Islet precursor cell (in vitro differentiated cells): ENCODE measurements at places on chromosomes 6 and 20.
A peak's percentile ranks its signal among the peaks of the same experiment; 100 is the strongest.

DNA sequence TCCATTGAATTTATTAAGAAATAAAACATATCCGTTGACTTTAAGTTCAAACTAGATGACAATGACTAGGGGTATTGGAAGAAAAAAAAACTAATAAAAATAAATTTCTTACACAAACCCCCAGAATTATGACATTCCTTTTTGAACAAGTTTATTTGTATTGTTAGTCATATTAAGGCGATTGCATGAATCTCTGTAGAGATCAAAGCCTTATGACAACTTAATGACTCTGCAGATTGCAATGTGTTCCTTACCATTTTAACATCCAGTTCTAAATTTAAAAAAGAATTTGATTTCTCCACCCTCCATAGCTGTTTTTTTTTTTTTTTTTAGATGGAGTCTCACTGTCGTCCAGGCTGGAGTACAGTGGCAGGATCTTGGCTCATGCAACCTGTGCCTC lies 189.8 kb upstream of the CEP162 start:
- no peak for DNase-seq

- no peak for DNase-seq
These were observed 726.6 kb downstream of the RFPL4B start for GRCh38 chr6:113073611-113074191.

- no peak for DNase-seq
These were observed 1608.8 kb downstream of the GRIK2 start for GRCh38 chr6:103002282-103002681.

GRCh38 chr6:159590835-159591234 lies 102.2 kb downstream of the SOD2 start:
- DNase-seq, result no peak

DNA sequence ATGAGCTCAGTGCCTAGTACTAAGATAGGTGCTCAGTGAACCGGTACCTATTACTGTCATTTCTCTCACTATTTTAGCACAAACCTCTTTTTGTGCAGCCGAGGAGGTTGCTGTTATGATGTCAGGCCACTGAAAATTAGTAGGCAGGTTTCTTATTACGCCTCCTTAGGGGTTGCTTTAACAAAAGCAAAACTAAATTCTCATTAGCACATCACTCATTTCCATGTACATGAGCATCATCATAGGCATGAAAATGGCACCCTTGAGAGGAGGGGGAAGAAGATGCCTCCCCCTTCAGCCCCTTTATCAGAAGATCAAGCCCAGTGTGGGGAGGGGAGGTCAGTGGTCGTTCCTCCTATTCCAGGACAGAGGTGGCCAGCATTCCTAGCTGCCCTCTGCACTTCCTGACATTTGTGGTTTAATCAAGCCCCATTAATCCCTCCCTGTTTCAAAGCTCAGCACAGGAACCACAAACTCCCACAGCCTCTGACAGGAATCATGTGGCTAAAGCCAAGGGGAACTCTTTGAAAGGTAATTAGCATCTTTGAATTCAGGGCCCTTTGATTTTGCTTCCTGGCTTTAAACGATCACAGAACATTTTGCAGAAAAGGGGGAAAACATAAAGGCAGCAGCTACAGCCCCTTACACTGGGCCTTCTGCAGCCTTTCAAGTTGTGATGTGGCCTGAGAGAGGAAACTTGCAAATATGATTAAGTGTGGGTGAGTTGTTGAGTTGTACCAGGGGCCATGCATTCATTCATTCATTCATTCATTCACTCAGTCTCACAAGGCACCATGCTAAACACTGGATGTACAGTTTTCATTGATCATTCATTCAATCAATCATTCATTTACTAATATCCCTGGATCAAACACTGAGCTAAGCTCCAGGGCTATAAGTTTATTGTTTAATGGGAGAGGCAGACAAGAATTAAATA lies 31.9 kb upstream of the PSMF1 start:
- DNase-seq, result no peak

DNA sequence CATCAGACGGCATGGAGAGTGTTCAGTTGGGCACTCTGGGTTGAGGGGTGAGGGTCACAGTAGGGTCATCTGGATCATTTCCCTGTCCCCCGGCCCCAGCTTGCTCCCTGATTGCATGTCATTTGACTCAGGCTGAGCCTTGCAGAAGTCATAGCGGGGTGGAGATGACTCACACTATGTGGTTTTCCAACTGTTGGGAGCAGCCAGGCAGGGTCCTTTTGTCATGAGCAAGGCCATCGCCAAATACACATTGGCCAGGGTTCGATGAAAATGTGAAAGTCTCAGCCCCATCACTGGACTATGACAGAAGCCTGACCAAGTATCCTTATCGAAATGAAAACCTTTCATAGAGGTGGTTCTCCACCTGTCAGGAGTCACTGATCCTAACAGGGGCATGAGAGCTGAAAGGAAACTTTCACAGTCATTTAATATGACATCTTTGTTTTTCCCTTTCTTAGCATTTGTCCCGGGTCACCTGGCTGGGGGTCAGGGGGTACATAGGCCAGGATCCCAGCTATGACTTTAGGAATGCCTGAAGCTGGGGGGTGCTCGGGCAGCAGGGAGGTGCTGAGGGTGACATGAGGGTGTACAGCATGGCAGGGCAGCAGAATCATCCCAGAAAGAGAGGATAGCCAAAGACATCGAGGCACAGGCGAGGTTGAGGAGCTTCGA lies 70.2 kb upstream of the CD93 start:
- DNase-seq, result peak; percentile 60

GRCh38 chr6:168128631-168129291 lies 49.7 kb upstream of the FRMD1 start:
- DNase-seq, result peak; percentile 54

DNA sequence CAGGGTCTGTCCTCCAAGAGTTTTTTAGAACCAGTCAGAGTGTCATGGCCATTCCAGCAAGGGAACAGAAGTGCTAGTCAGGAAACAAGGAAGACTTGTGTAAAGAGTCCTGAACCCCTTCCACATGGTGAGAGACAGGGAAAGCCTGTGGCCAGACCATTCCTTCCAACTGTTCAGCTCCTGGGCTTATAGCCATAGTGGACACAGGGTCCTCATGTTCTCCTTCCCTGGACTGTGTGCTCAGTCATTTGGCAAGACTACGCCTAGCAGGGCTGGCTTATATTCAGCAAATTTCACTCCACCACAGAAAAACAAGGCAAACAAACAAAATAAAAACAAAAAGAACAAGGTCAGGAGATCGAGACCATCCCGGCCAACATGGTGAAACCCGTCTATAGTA lies 60.5 kb downstream of the NRN1 start:
- DNase-seq, result no peak

DNA sequence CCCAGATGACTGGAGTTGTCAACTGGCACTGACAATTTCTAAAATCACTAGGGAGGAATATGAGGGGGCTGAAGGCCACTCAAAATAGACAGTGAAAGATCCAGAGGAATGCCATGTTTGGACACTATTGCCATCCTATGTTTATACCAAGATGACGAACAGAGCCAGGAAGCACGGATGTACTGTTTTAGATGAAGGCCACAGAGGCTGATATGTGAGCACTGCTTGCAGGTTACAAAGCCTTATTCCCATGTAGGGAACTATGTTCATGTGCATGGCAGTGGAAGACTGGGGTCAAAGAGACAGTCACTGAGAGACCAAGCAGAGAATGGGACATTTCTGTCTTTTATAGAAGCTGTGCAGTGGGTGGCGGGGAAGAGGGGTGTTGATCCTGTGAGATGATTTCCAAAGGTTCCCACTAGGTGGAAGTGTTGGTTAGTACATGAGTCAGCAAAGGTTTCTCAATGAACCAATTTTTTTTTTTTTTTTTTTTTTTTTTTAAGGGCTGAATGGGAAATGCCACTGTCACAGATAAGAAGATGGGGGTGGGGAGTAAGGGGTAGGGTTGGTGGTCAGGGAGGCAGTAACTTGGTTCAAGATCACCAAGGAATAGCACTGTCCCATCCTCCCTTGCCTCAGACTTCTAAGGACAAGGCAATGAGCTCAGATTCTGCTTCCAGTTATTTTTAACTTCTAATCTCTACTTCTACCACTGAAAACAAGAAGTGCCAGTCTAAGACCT lies 46.7 kb upstream of the MOCS1 start:
- no peak for DNase-seq

- no peak for DNase-seq
These were observed 145.7 kb upstream of the PHACTR3 start for GRCh38 chr20:59458645-59459044.

- DNase-seq, result no peak
These were observed 517.0 kb downstream of the LMBRD1 start for GRCh38 chr6:69279805-69280204.

DNA sequence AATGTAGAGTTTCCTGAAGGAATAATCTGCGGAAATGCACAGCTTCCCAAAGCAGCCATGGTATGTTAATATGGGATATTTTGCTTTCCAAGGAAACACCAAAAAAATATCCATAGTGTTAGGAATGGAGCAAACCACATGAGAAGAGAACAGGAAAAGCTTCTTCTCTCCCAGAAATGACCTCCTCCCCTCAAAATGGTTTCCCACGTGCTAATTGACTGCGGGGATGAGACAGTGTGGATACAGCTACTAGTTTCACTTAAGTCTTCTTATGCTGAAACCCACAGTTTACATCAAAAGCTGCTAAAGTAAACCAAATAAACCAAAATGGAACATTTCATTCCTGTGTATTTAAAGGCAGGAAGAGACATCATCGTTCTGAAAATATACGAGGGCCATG lies 69.4 kb downstream of the FYN start:
- no peak for DNase-seq

GRCh38 chr6:7078856-7079255 lies 28.9 kb upstream of the RREB1 start:
- no peak for DNase-seq

DNA sequence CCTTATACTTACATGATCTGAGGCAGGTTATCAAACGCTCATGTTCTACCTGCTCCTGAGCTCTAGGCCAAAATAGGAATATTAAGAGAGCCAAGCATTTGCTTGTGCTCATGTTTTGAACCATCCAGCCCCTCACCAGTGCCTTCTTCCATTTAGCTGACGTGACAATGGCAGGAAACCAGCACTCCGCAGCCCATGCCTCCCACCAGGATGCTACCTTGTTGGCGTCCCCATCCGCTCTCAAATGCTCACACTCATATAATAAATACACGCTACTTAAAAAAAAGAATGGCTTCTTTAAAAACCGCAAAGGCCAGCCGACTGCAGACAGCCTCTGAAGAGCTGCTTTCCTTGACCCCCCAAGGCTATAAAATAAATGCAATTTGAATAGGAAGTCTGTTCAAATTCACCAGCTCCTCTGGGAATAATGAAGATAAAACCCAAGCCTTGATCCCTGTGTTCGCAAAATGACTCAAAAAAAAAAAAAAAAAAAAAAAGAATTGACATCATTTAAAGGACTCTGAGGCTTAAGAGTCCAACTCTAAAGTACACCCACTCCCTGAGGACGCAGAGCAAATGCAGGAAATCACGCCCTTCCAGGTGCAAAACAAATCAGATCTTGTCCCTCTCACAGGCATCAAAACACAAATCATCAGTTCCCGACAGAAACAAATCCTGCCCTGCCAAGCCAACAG lies 29.0 kb downstream of the RNASET2 start:
- no peak for DNase-seq

GRCh38 chr6:125853756-125854155 lies 63.0 kb downstream of the NCOA7 start:
- no peak for DNase-seq

DNA sequence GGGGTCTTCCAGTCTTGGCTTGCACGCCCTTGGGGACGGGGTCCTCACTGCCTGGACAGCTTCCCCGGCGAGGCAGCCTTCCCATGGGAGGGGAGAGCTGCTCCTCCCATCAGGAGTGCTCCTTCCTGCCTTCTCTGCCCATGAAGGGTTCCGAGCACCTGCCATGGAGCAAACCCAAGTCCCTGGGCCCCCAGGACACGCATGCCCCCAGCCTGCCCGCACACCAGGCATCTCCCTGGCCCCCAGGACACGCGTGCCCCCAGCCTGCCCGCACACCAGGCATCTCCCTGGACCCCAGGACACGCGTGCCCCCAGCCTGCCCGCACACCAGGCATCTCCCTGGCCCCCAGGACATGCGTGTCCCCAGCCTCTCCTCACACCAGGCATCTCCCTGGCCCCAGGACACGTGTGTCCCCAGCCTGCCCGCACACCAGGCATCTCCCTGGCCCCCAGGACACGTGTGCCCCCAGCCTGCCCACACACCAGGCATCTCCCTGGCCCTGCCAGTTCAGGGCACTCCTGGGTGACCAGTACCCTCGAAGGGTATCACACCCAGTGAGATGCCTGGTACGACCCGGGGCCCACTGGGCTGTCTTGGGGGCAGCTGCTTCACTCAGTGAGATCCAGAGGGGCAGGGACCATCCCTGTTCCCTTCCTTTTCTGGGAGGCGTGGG lies 21.7 kb downstream of the COL20A1 start:
- DNase-seq, result no peak

- DNase-seq, result no peak
These were observed 5.4 kb upstream of the KCNQ5 start for GRCh38 chr6:72616406-72617015.

- DNase-seq, result no peak
These were observed 111.4 kb upstream of the PREP start for GRCh38 chr6:105514306-105514705.

GRCh38 chr6:133092771-133093170 lies 148.4 kb upstream of the EYA4 start:
- DNase-seq, result no peak

DNA sequence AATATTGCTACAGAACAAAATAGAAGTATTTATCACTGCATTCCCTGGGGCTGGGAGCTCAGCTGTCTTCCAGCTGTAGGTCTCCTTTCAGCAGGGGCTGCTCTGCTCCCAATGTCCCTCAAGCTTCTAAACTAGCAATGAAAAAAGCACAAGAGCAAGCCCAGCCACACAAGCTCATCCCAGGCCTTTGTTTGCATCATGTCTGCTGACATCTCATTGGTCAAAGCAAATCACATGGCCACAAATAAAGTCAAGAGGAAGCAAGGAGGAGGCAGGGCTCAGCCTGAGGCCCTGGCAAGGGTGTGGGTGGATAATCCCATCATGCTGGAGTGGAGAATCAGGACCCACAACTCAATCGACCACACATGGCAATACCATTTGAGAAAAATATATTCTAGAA lies 2.2 kb upstream of the BFSP1 start:
- peak; percentile 70 for DNase-seq

DNA sequence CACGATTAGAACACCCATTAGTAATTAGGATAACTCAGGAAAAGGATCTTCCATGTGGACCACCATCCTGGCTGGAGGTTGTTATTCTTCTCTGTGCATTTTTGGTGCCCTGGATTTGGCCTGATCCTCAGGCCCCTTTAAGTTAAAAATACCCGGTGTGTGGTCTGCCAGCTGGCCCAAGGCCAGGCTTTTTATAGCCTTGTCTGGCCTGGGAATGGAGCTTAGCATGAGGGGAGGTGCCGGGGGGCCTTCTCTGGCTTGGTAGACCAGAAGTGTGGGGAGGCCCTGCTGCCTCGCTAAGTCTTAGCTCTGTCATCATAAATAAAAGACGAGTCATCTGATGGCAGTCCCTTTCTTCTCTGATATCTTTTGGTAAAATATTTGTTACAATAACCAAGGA lies 71.4 kb downstream of the ARID1B start:
- peak; percentile 73 for DNase-seq
